Activated CD8-positive, alpha-beta T cell treated with anti-CD3 and anti-CD28 coated beads for 36 hours (primary cell): ENCODE measurements at places on chromosomes 4 and X. TPM values are rescaled to one million over a fixed set of nuclear protein-coding genes. Genes with fewer than 3 reads are reported as not detected.

DNA sequence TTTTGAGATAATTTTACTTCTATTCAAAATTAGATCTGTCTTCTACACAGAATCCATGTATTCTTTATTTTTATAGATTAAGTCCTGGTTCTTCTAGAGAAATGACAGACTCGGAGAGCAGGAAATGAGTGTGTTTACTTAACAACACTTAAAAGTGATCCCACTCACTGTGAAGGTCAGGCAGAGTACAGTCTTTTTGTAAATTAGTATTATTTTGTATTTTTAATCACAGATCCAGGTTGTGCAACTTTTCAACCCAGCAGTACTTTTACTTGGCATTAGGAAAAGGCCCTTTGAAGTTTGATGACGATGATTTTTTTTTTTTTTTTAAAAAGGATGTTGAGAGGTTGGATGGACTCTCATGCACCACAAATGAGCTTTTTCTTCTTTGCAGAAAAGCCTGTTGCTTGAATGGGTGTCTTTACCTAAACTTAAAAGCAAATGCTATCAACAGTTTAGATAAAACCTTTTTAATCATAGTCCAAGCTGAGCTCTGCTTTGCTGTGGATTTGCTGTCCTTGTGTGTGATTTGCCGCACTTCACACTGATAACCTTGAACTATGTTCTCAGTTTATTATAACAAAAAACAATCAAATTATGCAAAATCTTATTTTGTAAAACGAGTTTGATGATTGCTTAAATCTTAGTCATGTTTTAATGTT is 114.1 kb downstream of the MXRA5 start:
- H3K27ac ChIP-seq = no peak overlapping the region
- no peak overlapping the region for H3K4me3 ChIP-seq
- no peaks in the 10 kb centered on the region for H3K4me1 ChIP-seq

DNA sequence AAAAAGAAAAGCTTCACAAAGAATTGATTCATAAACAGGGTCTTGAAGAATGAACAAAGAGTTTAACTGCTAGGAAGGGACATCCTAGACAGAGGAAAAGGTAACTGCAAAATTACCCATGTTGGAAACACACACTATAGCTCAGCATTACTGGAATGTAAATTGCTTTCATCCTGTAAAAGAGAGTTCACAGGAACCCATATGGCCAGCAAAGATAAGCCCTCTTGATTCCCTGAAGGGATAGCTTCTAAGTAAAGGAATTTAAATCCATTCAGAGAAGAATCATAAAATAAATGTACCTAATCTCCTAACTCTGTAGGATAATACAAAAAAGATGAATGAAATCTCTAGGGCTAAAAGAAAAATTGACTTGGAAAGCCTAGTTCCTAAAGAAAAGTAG is 107.1 kb upstream of the INTU start:
- H3K27me3 ChIP-seq = no peaks in the 10 kb centered on the region
- no peak overlapping the region for H3K4me3 ChIP-seq
- H3K4me1 ChIP-seq = no peaks in the 10 kb centered on the region
- no peaks in the 10 kb centered on the region for H3K36me3 ChIP-seq
- no peak for DNase-seq

CXCL3 gene
- not detected for total RNA-seq

DNA sequence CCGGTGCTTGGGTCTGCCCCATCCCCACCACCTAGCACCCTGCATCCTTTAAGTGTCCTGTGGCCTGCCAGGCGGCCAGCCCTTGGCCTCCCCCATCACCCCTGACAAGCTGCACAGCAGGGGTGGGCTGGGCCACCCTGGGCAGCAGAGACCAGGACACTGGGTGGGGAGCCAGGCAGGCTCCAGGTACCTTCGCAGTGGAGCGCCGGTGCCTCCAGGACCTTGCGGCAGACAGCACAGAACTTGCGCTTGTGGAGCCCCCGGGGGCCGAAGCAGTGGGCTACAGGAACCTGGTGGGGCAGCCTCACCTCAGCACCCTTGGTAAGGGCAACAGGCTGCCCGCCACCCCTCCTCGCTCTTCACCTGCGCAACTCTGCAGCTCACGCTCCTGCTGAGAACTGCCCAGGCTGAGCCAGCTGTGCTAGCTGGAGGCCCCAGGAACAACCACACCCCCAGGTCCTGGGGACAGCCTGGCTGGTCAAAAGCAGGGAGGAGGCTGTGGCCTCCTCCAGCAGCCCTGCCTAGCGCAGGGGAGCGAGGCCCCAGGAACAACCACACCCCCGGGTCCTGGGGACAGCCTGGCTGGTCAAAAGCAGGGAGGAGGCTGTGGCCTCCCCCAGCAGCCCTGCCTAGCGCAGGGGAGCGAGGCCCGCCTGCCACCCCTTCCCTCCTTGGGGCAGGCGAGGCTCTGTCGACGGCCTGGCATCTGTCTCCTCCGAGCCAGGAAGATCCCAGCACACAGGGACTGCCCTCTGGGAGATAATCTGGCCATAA is 4.6 kb downstream of the DGKQ start:
- peaks cover 13% of the 10 kb centered on the region for H3K4me1 ChIP-seq
- no peak overlapping the region for H3K4me3 ChIP-seq
- H3K27ac ChIP-seq = no peak overlapping the region
- no peak for DNase-seq
- no peaks in the 10 kb centered on the region for H3K36me3 ChIP-seq
- H3K27me3 ChIP-seq = no peaks in the 10 kb centered on the region

GRCh38 chrX:143781103-143781502 is 60.6 kb upstream of the SPANXN2 start:
- H3K4me1 ChIP-seq = no peaks in the 10 kb centered on the region
- no peak overlapping the region for H3K4me3 ChIP-seq
- H3K27me3 ChIP-seq = no peaks in the 10 kb centered on the region
- no peaks in the 10 kb centered on the region for H3K36me3 ChIP-seq

TMPRSS11A gene
- not detected for total RNA-seq

SLC39A8 gene
- total RNA-seq = 61.6 TPM

DNA sequence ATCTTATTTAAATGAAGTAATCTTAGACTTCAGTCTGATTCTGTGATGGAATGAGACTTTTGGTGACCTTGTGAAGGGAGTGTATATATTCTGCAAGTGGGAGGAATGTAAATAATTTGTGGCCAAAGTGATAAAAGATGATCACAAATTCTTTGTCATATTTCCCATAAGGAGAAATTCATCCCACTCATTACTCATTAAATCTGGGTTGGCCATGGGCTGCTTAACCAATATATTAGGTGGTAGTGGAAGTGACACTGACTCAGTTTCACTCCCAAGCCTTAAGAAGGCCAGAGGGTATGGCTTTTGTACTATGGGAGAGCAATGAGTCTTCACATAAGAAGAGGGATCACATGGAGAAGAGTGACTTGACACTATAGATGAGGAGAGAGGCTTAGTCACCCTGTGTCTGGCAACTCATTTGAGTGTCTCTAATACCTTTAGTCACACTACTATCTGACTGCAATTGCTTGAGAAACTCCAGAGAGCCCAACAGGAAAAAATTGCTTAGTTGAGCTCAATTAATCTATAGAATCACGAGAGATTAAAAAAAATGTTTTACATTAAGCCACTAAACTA is 408.2 kb upstream of the PITX2 start:
- no peak overlapping the region for H3K4me3 ChIP-seq
- no peak for DNase-seq
- no peaks in the 10 kb centered on the region for H3K36me3 ChIP-seq
- no peaks in the 10 kb centered on the region for H3K27me3 ChIP-seq
- H3K4me1 ChIP-seq = no peaks in the 10 kb centered on the region

- no peaks in the 10 kb centered on the region for H3K27me3 ChIP-seq
- no peak overlapping the region for H3K4me3 ChIP-seq
- H3K36me3 ChIP-seq = no peaks in the 10 kb centered on the region
These were observed 298.1 kb downstream of the INPP4B start for GRCh38 chr4:142547974-142548373.

PRDM8 gene
- 3.2 TPM for total RNA-seq

GRCh38 chrX:49039598-49040375 is 3.4 kb downstream of the TFE3 start:
- peaks cover 31% of the 10 kb centered on the region for H3K4me1 ChIP-seq
- H3K36me3 ChIP-seq = peaks cover 17% of the 10 kb centered on the region
- H3K4me3 ChIP-seq = peak overlapping the region; percentile 43
- H3K27me3 ChIP-seq = no peaks in the 10 kb centered on the region
- DNase-seq = peak; percentile 50

- no peak for DNase-seq
- H3K4me1 ChIP-seq = no peaks in the 10 kb centered on the region
- H3K4me3 ChIP-seq = no peak overlapping the region
- no peak overlapping the region for H3K27ac ChIP-seq
- H3K36me3 ChIP-seq = no peaks in the 10 kb centered on the region
These were observed 2.5 kb upstream of the PPP2R2C start for GRCh38 chr4:6474705-6475457.

AMOT gene
- 1.1 TPM for total RNA-seq

DNA sequence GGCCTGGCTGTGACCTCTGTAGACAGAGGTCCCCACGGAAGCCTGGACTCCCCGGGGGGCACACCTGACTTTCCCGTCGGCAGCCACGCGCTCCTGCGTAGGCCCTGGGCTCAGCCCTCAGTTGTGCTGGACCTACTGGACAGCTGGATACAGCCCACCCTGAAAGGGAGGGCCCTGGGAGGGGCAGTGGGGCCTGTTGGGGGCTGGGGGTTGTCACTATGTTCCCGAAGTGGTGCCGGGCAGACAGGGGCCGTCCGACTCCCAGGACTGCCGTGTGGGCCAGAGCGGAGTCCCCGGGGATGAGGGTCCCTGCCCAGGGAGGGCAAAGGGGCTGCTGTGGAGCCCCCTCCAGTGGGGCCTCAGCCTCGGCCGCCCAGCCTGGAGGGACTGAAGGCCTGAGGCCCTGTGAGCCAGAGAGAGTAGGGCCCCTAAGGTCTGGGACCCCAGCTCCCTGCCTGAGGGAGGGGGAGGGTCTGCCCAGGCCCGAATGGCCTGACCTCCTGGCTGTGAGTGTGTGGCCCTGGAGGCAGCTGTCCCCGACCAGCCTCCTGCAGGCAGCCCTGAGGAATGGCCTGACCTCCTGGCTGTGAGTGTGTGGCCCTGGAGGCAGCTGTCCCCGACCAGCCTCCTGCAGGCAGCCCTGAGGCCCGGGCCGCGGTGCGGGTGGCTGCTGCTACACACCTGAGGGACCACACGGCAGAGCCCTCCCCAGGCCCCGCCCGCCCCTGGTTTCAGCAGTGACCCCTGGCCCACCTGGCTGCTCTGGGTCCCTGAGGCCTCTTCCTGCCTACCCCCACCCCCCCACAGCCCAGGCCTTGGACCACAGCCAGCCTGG is 25.8 kb downstream of the FGFRL1 start:
- no peaks in the 10 kb centered on the region for H3K36me3 ChIP-seq
- no peak overlapping the region for H3K4me3 ChIP-seq
- no peak overlapping the region for H3K27ac ChIP-seq

CLNK gene
- total RNA-seq = 0.18 TPM

GABRG1 gene
- total RNA-seq = not detected

DNA sequence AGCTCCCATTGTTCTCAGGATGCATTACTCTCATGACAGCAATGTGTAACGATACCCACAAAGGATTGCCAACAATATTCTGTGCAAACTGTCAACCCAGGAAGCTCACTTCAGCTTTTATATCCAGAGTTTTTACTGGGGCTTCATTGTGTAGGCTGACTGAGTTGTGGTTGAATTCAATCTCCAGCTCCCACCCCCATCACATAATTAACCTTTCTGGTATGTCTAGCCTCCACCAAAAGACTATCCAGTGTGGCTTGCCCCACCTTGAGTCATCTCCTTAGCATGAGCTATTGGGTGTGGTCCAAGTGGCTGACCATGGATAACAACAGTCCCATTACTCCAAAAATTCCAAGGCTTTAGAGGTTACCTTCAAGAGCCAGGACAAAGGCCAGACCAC is 17.7 kb upstream of the TAB3 start:
- no peak for DNase-seq
- no peaks in the 10 kb centered on the region for H3K27me3 ChIP-seq
- H3K36me3 ChIP-seq = no peaks in the 10 kb centered on the region
- peaks cover 7% of the 10 kb centered on the region for H3K4me1 ChIP-seq

DNA sequence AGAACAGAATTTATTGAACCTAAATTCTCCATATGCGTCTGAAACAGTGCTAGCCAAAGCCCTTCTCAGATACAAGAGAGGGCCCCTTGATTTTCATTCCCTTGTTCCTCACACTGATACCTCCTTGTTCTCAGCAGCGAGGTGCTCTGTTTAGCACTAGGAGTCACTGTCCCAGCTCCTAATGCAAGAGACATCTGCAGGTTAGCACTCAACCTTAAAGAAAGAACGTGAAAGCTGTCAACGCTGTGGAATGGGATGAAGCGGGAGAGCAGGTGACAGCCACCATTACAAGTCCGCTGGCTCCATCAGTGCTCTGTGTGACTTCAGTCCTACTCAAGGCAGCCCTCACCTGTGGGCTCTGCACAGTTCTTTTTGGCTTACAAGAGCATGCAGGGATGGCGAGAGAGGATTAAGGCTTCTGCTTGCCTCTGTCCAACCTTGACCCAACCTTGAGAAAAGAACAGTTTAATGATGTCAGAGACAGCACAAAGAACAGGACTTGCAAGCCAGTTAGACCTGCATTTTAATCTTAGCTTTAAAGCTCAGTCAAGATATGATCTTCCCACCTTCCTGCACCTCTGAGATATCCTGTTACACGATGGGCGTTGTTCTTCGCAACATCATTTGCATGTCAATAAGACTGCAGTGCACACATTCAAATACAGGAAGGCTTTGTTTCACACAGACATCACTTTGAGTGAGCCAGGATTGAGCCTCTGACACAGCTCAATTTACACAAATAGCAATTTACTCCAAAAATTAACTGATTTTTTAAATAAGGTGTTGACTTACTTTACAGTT is 95.1 kb downstream of the ARSF start:
- H3K27me3 ChIP-seq = no peaks in the 10 kb centered on the region
- DNase-seq = no peak
- H3K4me1 ChIP-seq = no peaks in the 10 kb centered on the region
- H3K36me3 ChIP-seq = no peaks in the 10 kb centered on the region
- H3K27ac ChIP-seq = no peak overlapping the region

DNA sequence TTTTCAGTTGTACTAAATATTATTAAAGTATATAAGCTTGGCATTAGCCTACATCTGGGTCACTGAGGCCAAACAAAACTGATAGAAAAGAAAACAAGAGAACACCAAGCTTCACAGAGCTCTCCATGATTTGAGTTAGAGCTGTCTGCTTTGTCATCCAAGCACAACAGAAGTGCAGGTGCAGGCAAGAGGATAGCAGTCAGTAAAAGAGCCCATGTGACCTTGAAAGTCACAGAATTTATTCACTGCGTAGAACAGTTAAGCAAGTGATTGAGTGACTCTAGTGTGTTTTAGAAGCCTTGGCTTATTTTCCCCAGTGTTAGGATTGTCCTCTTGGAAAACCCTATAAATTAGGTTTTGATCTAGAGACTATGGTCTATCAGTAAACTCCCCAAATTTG is 49.4 kb upstream of the PRDM5 start:
- DNase-seq = no peak
- no peak overlapping the region for H3K4me3 ChIP-seq
- H3K4me1 ChIP-seq = peaks cover 2% of the 10 kb centered on the region

LONRF3 gene
- 1.7 TPM for total RNA-seq
